ENCODE measurements at places on chromosomes 3 and 15. TPM values are rescaled to one million over a fixed set of nuclear protein-coding genes. Genes with fewer than 3 reads are reported as not detected.
A peak's percentile ranks its signal among the peaks of the same experiment; 100 is the strongest.

Gene PPP2R3A
- 24.1 TPM for total RNA-seq

Gene ZNF774
- total RNA-seq: 1.9 TPM

Gene CFAP91
- 11.9 TPM for total RNA-seq

Gene TMEM158
- 5.5 TPM for total RNA-seq

Gene CCDC13
- total RNA-seq: not detected

Gene SLCO2A1
- total RNA-seq: 0.09 TPM

Gene BNC1
- total RNA-seq: not detected

Gene HACL1
- 48.6 TPM for total RNA-seq

Gene EPHA6
- 0.11 TPM for total RNA-seq

Gene SLC22A14
- not detected for total RNA-seq

Gene HACD2
- 26.6 TPM for total RNA-seq

Gene PLA2G4D
- total RNA-seq: not detected

Gene SERINC4
- not detected for total RNA-seq

Gene GOLGA8G
- total RNA-seq: not detected

Gene REC114
- total RNA-seq: not detected

Gene HDC
- total RNA-seq: not detected

Gene ISLR2
- total RNA-seq: not detected

Gene SAMD7
- total RNA-seq: not detected

- no peak for DNase-seq
Measured at GRCh38 chr15:69513450-69513960, 60.9 kb downstream of the RPLP1 start.

GRCh38 chr3:135324301-135324700, 529.2 kb downstream of the EPHB1 start:
- DNase-seq: no peak

GRCh38 chr3:57512166-57512565, 32.0 kb downstream of the DNAH12 start:
- DNase-seq: no peak

DNA sequence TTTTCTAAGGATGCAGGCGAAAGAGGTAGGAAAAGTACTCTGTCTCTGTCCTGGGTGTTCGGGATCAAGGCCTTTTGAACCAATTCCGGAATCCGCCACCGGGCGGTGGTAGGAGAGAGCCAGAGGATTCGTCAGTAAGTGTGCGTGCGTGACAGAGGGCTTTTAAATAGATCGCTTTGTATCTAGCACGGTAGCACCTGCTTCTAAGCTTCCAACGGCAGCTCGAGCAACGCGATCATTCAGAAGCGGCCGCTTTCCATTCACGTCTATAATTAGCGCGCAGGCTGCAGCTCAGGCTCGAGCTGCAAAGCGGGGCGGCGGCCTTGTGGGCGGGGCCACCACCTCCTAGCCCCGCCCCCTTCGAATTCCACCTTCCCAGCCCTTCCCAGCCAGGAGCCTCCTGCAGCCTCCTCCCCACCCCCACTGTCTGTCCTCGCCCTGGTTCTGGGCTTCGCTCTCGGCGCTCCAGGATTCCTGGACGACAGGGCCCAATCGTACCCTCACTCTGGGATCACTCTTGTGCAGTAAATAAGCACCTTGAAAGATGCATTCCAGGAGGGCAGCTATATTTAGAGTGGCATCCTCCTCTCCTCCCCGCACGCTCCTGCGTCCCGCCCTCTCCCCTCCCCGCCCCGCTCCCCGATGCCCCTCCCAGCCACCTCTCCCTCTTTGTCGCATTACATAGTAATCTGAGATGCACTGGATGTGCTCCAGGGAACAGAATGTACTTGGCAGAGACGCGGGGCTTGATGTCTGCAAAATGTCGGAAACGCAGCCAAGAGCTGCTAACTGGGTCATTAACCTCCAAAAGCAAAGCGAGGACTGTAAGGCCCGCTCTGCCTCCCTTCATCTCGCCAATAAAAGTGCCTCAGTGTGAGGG, 224.1 kb upstream of the TPRG1 start:
- DNase-seq: peak; percentile 96

GRCh38 chr3:18099611-18100010, 325.5 kb downstream of the SATB1 start:
- no peak for DNase-seq

DNA sequence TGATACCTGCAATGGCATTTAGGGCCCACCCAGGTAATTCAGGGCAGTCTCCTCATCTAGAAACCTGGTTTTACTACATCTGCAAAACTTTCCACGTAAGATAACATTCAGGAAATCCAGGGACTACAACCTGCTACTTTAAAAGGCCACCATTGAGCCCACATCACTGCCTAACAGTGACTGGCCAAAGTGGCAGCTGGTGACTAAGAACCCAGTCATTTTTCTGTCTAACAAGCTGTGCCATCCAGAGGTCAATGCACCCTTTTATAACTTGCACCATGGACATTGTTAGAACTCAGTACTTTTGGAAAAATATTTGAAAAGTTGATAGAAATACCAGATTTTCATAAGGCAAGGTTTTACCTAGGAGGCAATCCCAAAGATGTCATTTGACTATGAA, 492.4 kb downstream of the OTOL1 start:
- DNase-seq: no peak

GRCh38 chr3:127374086-127375010, 86.5 kb upstream of the PRR20G start:
- DNase-seq: peak; percentile 71

DNA sequence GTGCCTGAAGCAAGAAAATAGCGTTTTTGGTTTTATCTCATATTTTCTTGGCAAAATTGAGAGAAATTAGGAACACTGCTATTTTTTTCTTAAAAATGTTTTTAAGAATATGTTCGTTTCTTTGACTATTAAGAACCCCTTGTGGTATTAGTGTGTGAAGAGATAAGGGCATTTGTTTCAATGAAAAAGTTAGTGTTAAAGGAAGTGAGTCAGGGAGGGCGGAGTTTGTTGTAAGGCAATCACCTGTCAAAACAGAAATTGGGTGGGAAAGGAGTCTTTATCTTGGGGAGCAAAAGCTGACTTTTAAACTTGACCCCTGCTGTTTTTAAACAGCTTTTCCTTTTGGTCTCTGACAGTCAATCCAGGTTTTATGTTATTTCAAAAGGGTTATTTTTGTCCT, 4.2 kb downstream of the RAP2B start:
- no peak for DNase-seq

DNA sequence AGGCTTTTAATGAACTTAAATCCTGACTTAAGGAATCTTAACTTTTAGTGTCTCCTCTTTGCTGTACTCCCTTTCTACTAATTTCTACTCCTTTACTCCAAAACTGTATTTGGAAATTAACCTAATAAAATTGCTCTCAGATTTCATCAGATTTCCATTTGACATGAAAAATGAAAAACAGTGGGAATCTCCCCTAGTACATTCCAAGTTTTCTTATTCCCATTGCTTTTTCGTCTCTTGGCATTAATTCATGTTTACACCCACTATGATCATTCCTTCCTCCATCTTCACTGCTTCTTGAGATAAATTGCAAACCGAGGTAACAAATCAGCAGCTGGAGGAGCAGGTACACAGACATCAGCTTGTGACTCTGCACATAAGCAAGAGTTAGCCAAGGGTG, 208.7 kb downstream of the VGLL3 start:
- no peak for DNase-seq

- DNase-seq: no peak
Measured at GRCh38 chr3:23869977-23870662, 46.7 kb downstream of the NKIRAS1 start.

DNA sequence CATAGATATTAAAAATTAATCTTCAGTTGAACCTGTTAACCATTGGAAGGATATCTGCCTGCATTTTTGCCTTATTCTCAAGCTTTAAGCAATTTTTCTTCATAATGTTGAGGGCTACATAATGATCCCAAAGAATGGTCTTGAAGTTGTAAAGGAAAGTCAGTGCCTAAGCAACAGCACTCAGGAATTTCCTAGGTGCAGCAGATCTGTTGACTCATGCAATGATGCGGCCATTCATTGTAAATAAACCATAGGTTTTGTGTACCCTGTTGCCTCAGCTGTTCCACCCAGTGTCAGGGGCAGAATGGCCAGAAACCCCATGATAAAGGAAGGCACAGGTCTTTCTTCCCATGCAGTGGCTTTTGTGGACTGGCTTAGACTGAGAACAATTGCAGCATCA, 78.4 kb upstream of the TRIM42 start:
- DNase-seq: no peak

- DNase-seq: no peak
Measured at GRCh38 chr3:55511895-55512570, 24.9 kb upstream of the WNT5A start.

GRCh38 chr3:52056521-52056967, at the start of gene DUSP7:
DUSP7 (minus strand) TSS chr3:52056571; CDS start chr3:52056366, 205 bp downstream.
- DNase-seq: peak; percentile 93

DNA sequence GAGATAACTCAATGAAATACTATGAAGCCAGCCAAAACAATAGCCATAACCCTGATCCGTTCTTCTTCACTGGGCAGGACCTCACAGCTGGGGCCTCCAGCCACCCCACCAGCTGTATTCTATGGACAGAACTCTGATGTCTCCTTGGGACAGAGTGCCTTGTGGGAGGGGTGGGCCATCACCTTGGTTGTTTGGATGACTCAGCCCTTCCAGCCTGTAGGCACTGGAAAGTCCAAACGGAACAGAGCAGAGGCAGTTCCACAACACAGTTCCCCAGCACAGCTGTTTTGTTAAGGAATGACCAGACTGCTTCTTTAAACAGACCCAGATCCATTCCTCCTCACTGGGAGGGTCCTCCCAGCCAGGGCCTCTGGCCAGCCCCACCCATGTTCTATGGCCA, 31.9 kb upstream of the ZBED2 start:
- DNase-seq: no peak

GRCh38 chr3:178352326-178353005, 183.8 kb upstream of the KCNMB2 start:
- DNase-seq: peak; percentile 34

- DNase-seq: no peak
Measured at GRCh38 chr3:172592898-172593669, 69.9 kb upstream of the TNFSF10 start.

DNA sequence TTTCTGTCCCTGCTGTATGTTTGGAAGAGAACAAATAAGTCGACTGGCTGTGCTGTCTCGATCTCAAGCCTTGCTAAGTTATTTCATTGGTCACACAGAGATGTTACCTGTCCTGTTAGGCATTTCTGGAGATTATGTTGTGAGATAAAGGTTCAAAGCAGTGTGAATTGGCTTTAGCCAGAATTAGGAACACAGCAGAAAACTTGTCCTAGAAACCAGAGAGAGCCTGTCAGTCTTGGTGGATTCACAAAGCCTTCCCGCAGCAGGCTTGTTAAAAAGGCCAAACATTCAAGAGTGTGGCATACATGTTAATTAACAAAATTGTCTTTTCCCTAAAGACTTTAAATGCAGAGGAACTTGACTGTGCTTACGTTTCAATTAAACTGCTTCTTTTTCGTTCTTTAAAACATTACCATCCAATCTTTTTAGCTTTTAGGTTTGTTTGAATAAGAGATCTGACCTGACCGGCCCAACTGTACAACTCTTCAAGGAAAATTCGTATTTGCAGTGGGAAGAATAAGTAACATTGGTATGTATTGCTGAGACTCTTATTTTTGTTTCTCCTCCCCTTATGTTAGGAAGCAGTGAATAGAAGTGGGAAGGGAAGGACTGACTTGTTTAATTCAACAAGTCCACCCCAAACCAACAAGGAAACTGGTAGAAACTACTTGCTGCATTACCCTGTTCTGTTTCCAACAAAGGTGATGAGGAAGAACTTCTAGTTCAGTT, 25.2 kb downstream of the ABHD2 start:
- no peak for DNase-seq

GRCh38 chr3:150243466-150243865, 164.6 kb upstream of the TSC22D2 start:
- no peak for DNase-seq

DNA sequence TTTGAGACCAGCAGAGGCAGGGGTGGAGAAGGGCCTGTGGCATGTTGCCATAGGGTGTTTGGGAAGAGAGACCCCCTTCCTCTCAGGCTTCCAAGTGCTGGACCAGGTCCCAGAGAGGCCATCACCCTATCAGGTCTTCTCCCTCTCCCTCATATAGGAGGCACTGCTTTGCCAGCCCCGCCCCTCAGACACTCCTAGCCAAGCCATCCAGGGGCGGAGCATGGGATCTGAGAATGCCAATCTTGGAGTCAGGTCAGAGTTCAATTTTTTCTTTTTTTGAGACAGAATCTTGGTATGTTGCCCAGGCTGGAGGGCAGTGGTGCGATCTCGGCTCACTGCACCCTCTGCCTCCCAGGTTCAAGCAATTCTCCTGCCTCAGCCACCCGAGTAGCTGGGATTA, 32.7 kb downstream of the CRABP1 start:
- no peak for DNase-seq

GRCh38 chr3:143830786-143831185, 17.5 kb downstream of the SLC9A9 start:
- no peak for DNase-seq

- no peak for DNase-seq
Measured at GRCh38 chr3:81936817-81937216, 175.4 kb upstream of the GBE1 start.

GRCh38 chr3:192570821-192571791, 156.2 kb downstream of the FGF12 start:
- DNase-seq: no peak

- DNase-seq: no peak
Measured at GRCh38 chr15:62524848-62525247, 359.8 kb upstream of the C2CD4B start.

- peak; percentile 42 for DNase-seq
Measured at GRCh38 chr3:117750674-117751269, 1041.2 kb downstream of the TUSC7 start.

- no peak for DNase-seq
Measured at GRCh38 chr15:41605566-41605965, 46.6 kb downstream of the TYRO3 start.

- DNase-seq: no peak
Measured at GRCh38 chr3:32322311-32322710, 69.3 kb upstream of the CMTM7 start.

DNA sequence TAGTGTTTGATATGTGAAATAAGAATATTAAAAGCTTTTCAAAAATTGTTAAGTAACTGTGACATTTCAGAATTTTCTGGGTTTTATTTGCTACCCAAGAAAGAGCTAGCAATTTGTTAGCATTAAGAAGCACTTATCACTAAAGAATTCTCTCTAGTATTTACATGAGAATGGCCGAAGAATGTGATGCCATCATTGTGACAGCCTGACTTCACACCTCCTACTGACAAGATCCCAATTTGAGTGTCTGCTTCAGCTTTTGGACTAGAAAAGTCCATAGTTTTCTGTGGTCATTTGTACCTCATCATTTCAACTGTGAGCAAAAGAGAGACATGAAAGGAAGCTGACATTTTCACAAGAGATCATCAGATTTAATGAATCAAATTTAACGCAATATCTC, 548.1 kb upstream of the AGTR1 start:
- DNase-seq: peak; percentile 68

DNA sequence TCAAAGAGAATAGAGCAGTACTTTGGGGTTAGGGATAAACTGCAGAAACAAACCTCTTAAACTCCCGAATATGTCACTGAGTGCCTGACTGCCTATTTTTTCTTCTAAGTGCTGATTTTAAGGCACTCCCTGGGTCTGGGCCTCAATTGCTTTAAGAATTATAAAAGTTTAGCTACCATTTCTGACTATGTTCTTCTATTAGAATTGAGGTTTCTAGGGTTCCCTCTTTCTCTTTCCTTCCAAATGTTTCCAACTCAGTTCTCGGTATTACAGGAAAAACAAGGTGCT, 28.9 kb downstream of the PLS1 start:
- DNase-seq: no peak

Data from neural progenitor cell (in vitro differentiated cells).